Caki2 (cell line): ENCODE measurements at places on chromosomes 3 and 15.

DNA sequence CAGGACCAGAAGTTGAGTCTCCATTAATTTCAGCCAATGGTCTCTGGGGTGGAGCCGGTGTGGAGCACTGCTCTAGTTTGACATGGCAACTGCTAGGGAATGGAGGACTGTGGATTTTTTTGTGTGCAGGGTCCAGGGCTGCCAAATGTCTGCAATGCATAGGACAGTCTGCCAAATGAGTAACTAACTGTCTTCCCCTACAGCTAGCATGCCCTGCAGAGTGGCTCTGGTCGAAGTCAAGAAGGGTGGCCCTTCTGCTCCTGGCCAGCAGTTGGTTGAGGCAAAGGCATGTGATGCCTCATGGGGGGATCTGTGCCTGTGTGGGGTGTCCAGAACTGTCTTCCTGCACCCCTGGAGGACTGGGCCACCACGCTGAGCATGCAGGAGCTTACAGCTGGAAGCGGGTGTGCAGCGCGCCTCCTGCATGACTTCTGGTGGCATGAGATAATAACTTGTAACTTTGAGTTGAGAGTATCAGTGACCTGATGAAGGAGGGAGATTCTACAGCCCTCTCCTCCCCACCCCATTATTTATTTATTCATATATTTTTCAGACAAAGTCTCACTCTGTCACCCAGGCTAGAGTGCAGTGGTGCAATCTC lies 4.6 kb downstream of the TPRA1 start:
- DNase-seq: no peak

DNA sequence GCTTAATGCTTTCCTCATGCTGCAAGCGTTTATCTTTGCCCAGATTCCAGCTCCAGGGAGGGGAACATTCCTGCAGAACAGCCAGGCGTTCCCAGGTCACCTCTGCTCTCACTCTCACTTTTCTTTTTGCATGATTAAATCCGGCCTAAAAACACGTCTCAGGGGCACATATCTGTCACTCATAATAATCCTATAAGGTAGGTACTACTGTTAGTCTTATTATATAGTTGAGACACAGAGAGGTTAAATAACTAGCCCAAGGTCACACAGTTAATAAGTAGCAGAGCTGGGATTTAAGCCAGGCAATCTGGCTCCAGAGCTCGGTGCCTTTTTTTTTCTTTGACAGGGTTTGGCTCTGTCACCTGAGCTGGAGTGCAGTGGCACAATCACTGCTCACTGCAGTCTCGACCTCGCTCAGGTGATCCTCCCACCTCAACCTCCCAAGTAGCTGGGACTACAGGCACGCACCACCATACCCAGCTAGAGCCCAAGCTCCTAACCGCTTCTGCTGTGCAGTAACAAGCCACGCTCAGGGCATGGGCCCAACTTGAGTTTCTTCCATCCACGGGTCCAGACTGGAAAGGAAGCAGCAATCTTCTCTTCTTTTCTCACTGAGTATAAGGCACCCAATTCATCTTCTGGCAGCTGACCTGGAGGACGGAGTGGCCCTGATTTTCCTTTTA lies 96.5 kb downstream of the LIPC start:
- peak; percentile 96 for DNase-seq

GRCh38 chr3:50806031-50806430 lies 131.3 kb downstream of the DOCK3 start:
- DNase-seq: no peak

- no peak for DNase-seq
These were observed 1097.2 kb downstream of the FHIT start for GRCh38 chr3:60154011-60154410.

GRCh38 chr3:185935465-185936272 lies 2.1 kb downstream of the TRA2B start:
- no peak for DNase-seq

DNA sequence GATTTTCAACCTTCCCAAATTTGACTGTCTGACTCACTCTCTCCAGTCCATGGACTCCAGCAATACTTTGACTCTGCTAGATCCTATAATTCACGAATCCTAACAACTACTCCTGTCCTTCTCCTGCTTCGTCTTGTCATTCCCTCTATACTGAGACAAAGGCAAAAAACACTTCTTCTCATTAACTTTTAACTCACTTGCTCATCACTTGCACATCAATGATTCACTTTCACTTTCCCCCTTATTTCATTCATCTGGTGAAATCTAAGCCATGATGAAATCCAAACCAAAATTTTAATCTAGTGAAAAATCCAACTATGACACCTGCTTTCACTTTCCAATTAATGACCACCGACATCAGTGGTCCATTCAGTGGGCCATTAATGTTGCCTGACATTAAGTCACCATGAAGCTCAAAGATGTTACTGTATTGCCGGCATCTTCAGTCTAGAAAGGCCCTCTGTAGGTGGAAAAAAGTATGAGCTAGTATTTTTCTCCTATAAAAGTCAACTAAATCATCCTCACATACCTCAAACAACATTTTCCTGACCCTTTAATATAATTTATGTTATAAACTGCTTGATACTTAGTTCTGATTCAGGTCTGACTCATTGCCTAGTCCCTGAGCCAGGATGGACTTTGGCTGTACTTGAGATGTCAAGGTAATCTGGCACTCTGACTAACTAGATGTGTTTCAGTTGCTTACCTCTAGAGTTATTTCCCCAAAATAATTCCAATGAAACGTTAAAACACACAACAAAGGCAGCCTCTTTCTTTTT lies 158.6 kb downstream of the CNTN6 start:
- DNase-seq: peak; percentile 51

DNA sequence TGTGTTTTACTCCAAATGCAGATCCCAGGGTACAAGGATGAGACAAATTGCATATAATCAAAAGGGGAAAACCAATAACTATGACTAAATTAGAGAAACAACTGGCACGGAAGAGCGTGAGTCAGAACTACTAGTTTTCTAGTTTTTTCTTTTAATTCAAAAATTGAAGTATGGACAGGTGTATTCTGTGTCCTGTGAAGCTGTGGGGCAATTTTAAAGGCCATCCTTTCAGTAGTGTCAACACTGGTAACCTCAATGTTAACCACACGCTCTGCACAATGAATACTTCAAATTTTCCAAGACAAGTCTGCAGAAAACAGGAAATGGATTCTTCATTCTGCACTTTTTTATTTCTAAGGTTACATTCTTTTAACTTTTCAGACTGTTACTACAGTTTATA lies 32.5 kb upstream of the GOLGA8A start:
- no peak for DNase-seq

DNA sequence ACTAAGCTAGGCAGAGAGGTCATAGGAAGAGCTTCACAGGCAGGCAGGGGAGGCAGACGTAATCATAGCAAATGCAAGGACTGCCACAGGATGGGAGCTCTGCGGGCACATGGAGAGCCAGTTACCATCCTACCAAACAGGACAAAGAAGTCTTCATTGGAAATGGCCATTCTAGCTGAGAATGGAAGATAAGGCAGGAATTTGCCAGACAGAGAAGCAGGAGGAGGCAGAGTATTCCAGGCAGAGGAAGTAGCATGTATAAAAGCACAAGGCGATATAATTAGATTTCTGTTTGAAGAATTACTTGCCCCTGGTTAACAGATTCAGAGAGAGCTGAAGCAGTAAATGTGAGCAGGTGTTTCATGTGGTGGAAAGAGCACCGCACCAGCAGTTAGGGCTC lies 3.5 kb upstream of the SEMA5B start:
- no peak for DNase-seq

GRCh38 chr3:154334973-154335420 lies 10.7 kb upstream of the DHX36 start:
- DNase-seq: peak; percentile 23

GRCh38 chr15:87945246-87945645 lies 311.3 kb downstream of the NTRK3 start:
- no peak for DNase-seq

GRCh38 chr3:38960953-38961622 lies 90.7 kb downstream of the SCN11A start:
- DNase-seq: peak; percentile 5

GRCh38 chr3:185851046-185851445 lies 26.2 kb upstream of the IGF2BP2 start:
- DNase-seq: no peak

- DNase-seq: no peak
These were observed 57.7 kb upstream of the CTNNB1 start for GRCh38 chr3:41141433-41142167.

DNA sequence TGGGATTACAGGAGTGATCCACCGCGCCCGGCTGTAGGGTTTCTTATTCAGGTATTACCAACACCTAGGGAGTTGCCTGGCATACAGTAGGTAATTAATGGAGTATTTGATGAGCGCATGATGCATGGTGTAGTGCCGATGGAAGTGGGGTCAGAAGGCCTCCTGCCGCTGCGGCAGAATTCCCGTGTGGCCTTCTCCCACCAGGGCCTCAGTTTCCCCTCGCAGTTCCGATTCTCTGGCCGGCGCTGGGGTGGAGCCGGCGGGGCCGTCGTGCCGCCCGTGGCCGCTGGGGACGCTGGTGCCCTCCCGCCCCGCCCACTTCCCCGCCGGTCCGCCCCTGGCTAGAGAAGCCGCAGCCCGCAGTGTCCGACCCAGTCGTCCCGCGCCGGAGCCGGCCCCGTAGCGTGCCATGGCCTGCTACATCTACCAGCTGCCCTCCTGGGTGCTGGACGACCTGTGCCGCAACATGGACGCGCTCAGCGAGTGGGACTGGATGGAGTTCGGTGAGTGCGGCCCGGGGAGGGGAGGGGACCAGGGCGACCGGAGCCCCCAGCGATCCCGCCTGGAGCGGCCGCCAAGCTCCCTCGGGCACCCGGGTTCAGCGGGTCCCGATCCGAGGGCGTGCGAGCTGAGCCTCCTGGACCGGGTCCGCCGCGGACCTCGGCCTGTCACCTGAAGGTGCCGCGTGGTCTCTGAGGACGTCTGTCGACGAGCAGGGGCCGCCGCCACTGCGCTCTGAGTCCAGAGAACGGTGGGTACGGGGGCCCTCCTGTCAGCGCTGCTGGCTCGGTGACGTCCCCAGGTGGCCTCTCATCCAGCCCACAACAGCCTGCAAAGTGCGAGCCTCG lies at the start of gene IRAK2:
Gene IRAK2, plus strand, starts transcription at position 374 of the 848 bp plus-strand sequence. Its CDS starts 36 bp downstream, at position 410.
- peak; percentile 49 for DNase-seq

- DNase-seq: no peak
These were observed 26.1 kb downstream of the RAB6B start for GRCh38 chr3:133869586-133869985.

- no peak for DNase-seq
These were observed 36.8 kb upstream of the TM4SF4 start for GRCh38 chr3:149437710-149438109.

DNA sequence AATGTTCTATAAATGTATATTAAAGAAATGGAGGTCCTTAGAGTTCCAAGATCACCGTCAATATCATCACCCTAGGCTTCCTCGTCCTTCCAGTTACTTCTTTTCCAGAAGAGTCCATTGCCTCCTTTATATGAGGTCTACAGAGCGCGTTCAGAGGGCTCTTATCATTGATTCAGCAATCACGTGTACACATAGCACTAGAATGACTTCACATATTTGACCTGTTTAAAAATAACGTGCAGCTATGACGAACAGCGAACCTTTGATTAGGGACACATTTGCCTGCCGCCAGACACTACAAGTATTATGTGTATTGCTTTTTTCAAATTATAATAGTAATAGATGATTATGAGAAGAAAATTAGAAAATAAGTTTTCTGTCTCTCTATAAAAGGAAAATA lies 26.0 kb downstream of the IGF1R start:
- no peak for DNase-seq

DNA sequence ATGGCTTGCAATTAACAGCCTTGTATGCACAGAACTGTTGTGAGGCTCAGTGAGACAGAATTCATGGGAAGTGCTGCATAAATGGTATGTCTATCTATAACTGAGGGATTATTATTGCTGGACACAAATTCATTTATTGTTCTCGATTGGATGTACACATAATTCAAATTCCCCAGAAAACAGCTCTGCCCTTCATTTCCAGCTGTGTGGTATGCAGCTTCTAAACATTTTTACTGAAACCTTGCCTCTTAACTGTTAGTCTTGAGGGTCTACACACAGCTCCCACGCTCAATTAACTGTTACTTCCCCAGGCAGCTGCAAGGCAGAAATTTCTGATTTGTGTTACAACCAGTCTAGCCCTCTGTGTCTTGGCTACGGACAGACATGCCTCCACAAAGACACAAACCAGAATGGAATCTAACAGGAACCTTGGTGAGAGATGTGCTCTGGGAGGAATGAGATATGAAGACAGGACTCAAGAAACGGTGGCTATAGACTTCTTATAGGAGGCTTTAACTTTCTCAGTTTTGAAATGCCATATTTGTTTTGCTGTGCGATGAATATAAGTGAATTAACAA lies 139.7 kb upstream of the TBL1XR1 start:
- no peak for DNase-seq

- no peak for DNase-seq
These were observed 189.0 kb upstream of the MCTP2 start for GRCh38 chr15:94042180-94042928.

GRCh38 chr3:184730924-184731323 lies 19.1 kb upstream of the MAGEF1 start:
- DNase-seq: no peak

DNA sequence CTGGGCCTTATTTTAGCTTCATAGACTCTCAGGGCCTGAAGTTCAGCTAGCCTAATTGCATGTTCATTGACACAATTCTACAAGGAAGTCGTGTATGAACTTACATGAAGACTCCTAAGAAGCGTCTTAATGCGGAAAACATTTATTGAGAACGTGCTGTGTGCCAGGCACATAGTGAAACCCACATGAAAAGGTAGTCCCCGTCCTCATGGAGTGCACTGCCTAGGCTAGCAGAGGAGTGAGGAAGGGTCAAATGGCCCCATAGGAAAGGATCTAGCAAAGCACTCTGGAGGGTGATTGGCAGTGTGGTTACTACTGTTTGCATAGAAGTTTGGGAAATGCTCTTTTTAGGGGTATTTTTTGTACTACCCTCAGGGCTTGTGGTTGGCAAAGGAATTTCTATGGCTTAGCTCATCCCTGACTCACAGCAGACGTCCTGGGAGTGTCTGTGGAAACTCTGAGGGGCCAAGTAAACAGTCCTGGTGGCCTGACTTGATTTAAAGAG lies 854 bp upstream of the NPTN start:
- DNase-seq: peak; percentile 77

DNA sequence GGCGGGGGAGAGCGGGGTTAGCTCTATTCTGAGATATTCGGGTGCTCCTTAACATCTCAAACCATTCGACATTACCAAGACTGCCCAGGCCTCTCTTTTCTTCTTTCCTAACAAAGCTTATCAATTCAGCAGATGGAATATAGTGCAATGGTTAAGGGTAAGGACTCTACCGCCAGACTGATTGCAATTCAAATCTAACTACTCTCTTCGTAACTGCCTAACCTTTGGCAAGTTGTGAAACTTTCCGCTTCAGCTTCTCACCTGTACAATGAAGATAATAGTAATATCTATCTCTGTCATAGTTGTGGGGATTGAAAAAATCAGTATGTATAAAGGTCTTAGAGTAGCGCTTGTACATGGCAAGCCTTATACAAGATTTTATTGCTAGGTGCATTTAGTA lies 972 bp downstream of the UBA5 start:
- no peak for DNase-seq

DNA sequence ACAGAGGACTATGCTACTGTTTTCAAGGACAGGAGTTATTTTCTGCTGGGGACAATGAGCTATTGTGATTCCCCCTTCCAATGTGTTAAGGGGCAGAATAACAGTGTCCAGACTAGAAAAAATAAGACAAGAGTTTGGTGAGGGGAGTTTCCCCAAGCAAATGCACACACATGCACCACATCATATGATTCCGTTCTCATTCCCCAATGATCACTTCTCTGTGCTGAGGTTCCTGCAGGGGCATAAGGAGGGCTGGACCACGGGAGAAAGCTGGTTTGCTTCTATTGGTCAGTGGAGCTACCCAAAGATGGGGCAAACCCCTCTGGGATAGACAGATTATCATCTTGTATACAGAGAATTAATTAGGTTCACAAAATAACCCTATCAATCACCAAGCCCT lies 80.6 kb downstream of the RBPMS2 start:
- DNase-seq: no peak

- no peak for DNase-seq
These were observed 102.6 kb downstream of the EFL1 start for GRCh38 chr15:82159922-82160321.
